CD4-positive, alpha-beta T cell treated with Interleukin-6 at 100 ng/mL for 8 hours (primary cell): ENCODE measurements at places on chromosomes 16 and 17.
A peak's percentile ranks its signal among the peaks of the same experiment; 100 is the strongest.

DNA sequence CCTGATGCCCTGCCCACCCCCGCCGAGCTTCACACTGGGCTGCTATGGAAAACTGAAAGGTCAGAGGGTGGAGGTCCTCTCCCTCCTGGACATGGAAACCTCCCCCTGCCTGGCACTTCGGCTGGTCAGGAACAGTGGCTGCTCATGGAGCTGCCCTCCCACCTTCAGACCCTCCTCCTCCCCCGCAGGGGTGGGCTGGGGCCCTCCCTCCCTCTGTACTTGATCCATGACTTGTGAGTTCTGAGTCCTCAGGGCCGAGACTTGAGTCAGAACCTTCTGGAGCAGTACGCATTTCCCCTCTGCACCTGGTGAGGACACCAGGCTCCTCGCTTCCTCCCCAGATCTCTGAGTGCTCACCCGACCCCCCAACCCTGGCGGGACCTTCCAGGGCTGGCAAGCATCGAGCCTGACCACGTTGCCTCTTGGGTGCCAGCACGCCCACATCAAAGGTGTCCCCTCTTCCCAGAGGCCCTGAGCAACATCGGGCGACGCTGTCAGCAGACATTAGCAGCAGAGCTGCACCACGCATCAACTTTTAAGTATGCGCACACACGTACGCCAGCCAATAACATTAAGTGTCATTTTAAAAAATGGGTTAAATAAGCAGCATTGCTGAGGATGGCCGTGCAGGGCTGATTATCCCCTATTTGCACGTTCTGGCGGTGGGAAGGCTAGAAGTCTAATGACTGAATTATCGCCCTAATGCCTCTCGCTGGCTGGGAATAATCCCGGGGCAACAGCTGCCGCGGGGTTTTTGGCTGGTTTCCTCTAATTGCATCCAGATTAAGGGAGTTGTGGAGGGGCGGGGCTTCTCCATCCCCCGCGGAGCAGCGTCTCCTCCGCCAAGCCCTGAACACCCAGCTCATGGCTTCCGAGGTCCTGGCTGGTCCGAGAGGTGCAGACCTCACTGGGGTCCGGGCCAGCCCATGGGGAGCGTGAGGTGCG, 98.0 kb downstream of the TBC1D16 start:
- DNase-seq: no peak

- no peak for DNase-seq
Measured at GRCh38 chr17:73265646-73266640, 4.3 kb upstream of the CPSF4L start.

GRCh38 chr16:70746708-70747424, 54.1 kb downstream of the VAC14 start:
- DNase-seq: no peak

GRCh38 chr17:74059479-74060240, 143.8 kb upstream of the RPL38 start:
- DNase-seq: no peak

GRCh38 chr17:44022246-44022645, 7.5 kb upstream of the TMEM101 start:
- no peak for DNase-seq

DNA sequence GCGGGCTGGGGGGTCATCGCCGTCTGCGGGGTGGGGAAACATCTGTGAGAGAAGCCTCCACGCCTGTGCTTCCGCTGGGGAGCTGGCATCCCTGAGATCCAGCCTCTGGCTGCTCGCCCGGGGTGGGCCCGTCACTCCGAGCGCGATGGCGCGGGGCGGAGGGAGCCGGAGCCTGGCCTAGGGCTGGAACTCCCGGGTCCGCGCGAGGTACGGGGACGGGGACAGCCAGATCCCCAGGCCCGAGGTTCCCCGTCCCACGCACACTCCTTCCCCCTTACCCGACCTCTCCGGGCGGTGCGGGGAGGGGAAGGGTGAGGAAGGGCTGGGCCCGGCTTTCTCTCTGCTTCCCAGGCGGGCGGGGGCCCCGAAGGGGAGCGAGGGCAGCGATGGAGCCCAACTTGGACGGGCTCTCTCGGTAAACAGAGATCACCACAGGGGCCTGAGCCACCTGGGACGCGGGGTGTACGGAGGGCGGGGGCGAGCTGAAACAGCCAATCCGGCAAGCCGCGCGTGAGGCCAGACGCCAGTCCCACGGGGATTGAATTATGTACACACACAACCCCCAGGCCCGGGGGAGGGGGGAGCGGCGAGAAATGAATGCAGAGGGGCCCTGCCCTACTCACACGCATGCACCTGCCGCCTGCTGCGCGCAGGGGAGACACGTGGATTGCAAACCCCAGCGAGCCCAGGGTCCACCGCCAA, at the start of gene SLC16A11:
TSS of gene SLC16A11 (minus strand) at position 596 of the 702 bp plus-strand sequence. CDS start at position 17, 579 bp downstream.
- no peak for DNase-seq

- DNase-seq: no peak
Measured at GRCh38 chr17:64155751-64156544, 26.0 kb upstream of the ERN1 start.

DNA sequence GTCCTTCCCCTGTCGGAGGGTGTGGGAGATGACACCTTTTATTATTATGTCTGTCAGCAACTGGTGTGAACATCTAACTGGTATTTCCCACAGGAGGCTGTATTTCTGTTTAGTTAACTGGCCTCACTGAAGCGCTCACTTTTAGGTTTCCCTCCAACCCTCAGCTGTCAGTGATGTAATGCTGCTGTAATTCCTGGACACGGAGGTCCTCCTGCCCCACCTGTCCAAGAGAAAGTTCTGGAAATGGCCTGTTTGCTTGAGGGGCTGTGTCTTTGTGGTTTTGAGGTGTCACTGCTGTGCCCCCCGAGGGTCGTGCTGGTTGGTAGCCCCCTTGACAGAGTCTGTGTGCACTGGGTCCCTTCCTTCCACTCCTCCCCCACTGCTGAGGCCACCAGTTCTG, 11.5 kb downstream of the KCNJ12 start:
- DNase-seq: no peak

DNA sequence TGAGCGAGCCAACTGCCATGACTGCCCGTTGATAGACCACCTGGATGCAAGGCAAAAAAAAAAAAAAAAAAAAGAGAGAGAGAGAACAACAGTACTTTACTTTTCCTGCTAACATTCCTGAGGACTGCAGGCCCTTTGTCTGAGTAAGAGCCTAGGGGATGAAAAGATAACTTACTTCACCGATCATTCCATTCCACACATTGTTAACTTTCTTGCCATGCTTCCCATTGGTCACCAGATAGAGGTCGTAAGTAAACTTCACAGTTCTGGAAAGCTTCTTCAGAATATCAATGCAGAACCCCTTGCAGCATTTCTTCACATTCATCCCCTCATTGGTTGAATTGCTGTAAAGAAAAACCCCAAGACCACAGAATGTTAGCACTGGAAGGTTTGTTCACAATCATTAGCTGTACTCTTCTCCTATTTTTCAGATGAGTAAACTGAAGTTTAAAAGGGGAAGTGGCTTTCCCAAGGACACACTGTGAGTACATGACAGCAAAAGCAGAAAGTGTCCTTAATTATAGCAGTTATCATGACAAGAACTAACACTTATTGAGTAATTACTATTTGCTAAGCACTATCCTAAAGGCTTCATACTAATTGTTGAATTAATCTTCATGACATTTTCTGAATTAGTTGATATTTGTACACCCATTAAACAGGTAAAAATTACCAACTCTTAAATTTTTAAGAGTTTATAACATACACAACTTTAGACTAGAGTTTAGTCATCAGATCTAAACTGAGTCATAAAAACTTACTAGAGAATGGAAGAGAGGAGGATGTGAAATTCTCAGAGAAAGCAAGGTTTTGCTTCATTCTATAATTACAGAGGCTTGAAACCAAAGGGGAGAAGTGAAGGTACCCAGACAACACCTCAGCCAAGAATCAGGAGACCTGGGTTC, 341.2 kb downstream of the GRIN2A start:
- no peak for DNase-seq

DNA sequence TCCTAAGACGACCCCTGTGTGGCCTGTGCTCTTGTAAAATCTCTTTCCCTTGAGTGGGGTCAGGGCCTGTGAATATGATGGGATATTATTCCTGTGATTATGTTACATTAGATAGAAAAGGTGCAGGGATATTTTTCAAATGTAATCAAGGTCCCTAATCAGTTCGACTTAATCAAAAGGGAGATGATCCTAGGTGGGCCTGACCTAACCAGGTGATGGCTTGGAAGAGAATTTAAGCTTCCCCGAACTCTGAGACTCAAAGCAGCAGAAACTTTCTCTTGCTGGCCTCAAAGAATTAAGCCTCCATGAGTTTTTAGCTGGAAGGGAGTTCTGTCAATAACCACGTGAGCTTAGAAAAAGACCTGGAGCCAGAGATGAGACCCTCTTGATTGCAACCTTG, 124.7 kb downstream of the MAF start:
- DNase-seq: no peak

- DNase-seq: no peak
Measured at GRCh38 chr16:85441890-85442670, 171.0 kb upstream of the GSE1 start.

DNA sequence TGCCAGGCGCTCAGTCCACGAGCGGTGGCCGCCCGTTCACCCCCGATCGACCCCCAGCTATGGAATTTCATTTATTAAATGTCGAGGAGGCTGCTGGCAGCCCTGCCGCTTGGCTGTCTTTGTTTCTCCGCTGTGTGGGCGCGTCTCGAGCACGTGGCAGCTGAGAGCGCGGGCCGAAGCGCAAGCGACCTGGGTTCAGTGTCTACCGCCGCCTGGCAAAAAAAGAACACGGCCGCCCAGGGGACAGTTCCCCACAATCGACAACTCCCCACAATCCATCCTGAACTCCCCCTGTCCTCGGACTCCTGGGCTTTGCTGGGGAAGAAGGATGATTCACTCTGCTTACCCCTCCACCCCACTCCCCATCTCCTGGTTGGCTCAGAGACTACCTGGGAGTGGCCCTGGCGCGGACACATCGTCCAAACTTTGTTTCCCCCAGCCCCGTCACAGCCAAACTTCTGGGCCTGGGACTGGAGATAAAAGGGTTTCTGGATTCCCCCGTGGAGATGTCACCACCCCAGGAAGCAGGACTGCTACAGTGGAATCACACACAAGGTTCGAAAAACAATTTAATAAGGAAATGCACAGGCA, 1.7 kb upstream of the ANKRD13B start:
- no peak for DNase-seq

GRCh38 chr17:59260722-59261121, 40.4 kb downstream of the GDPD1 start:
- DNase-seq: no peak

GRCh38 chr17:64377769-64378282, 12.8 kb downstream of the PECAM1 start:
- DNase-seq: no peak

- DNase-seq: no peak
Measured at GRCh38 chr16:83906683-83907082, 7.8 kb downstream of the MLYCD start.

DNA sequence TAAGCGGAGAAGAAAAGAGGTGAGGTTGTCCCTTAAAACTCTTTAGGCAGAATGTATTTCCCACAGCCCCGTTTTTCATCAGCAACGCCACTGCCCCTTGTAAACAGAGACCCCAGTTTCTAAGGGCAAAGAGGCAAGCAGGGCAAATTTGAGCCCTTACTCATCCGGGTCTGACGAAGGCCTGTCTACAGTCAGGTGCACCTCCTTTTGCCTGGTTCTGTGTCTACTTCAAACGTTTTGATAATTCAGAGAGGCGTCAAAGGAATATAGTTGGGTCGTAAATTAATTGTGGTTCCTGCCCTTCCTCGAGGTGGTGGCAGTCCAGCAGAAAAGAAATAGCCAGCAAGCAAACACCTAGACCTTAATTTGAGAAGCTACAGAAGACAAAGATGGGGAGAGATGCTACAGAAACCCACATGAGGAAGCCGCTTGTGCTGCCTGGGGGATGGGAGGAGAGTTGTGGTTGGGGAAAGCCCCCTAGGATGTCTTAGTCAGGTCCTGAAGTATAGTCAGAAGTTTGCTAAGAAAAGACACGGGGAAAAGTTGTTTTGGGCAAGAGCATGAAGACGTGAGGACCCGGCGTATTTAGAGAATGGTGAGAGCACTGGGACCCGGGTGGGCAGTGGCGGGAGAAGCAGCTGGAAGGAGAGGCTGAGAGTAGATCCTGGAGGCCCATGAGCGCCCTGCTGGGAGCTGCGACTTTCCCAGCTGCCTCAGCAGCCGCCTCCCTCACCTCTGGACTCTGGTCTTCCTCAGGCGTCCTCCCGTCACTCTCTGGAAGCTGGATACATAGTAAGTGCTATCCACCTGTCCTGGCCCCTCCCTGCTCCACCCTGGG, 2.4 kb downstream of the FBRS start:
- DNase-seq: peak; percentile 84

DNA sequence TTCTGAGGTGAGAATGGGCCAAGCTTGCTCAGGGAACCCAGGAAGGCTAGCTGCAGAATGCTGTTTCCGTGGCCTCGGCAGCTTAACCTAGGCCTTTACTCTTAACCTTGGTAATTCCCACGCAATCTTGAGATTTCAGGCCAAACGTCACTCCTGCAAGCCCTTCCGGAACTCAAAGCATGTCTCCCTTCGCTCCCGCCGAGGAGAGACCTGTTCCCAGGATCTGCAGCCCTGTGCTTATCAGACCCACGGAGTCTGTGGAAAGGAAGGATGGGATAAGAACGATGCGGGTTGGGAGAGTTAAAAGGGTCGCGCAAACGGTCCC, 524 bp upstream of the ZFP3 start:
- DNase-seq: no peak

GRCh38 chr17:10420811-10421210, 939 bp downstream of the MYH8 start:
- no peak for DNase-seq

GRCh38 chr17:65190467-65191097, 53.4 kb downstream of the RGS9 start:
- DNase-seq: no peak

GRCh38 chr17:1907909-1908698, 78.3 kb downstream of the RPA1 start:
- no peak for DNase-seq

DNA sequence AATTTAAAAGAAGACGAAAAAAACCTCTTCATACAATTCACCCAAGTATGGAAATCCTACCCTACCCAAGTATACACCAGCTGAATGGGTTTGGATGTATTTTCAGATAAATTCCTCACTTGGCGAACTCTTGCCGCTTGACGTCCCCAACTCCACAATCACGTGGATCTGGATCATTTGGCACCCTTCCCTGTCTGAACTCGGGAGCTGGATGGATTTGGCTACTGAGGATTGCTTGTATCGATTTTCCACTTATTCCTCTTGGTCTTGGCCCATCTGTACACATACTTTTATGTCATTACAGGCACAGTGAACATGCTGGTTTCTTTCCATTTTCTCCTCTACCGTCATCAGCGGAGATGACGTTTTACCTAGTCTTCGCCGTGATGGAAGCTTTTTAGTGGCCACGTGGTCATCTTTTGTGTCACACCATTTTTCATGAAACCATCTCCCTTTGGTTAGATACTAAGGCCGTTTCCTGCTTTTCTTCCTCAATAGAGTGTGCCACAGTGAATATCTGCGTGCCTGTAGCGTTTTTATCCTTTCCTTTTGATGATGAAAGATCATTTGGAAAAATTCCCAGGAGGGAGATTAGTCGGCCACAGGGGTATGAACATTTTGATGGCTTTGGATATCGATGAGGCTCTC, 47.1 kb downstream of the CMIP start:
- DNase-seq: no peak

DNA sequence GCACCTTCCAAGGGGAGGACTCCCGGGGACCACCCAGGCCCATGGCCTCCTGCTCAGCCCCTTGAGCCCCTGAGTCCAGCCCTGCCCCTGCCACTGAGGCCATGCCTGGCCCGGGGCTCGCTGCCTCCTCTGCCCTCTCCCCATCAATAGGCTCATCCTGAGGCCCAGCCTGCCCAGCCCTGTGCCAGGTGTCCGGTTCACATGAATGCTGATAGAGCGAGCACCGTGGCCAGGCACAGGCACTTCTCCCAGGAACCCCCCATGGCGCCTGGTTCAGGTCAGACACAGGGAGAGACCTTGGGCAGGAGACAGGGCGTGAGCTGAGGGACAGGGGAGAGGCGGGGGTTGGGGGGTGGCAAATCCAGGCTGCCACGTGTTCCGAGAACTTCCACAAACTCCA, 2.8 kb upstream of the PVALEF start:
- DNase-seq: no peak
